ENCODE measurements at places on chromosomes 12 and 14.

- DNase-seq = no peak
Measured at GRCh38 chr12:78189656-78190055, 359.0 kb downstream of the NAV3 start.

GRCh38 chr14:97185186-97185585, 388.0 kb downstream of the VRK1 start:
- DNase-seq = no peak

DNA sequence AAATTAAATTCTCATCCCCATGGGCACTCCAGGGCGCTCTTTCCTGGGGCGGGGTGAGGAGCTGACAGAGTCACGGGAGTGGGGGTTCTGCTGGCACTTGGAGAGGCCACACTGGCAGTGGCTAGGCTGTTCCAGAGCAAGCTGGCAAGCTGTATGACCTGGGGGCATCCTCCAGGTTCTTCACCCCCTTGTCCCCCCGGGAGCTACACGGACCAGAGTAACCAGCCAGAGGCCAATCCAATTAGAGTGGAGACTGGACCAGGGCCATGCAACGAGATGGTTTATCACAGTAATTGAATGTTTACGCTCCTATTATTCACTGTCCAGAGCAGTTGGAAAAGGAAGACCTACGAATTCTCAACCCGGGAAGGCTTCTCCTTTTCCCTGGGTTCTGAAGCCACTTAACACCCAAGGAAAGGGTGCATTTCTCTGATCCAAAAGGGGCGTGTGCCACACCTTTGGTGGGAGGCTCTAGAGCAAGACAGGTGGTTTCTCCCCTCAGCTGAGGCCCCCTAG, 43.8 kb upstream of the PNMA1 start:
- no peak for DNase-seq

DNA sequence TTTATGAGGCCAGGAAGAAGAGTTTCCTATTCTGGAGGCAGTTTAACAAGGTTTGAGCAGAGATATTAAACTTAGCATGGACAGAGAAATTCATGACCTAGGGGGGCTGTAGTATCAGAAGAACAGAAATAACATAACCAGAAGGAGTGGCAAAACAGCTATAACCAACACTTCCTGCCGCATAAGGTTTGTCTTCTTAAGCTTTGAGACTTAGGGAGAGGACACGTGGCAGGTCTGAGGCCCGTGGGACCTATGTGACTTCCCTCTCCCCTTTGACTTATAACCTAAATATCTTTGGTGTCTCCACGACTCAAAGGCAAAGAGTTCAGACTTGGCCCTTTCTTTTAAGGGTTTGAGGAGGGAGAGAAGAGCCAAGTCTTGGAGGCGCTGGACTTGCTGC, 119.1 kb upstream of the PZP start:
- DNase-seq = no peak

DNA sequence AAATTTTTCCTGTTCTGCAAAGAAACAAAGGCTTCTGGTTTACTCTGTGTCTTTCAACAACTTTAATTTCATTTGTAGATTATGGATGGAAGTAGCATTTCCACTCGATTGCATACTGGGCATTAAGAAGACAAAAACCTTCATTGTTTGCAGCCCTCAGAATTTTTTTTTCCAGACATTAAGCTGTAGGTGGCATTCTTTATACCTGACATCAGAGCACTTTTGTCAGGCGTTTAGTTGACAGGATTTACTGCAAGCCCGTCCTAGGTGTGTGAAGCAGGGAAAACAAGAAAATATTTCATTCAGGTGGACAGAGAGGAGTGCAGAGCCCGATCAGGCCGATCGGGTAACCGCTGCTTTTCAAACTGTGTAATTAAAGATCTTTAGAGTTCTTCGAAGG, 107.5 kb downstream of the TMEM260 start:
- DNase-seq = no peak

- no peak for DNase-seq
Measured at GRCh38 chr12:76878099-76878898, 520 bp downstream of the CSRP2 start.

GRCh38 chr12:80925237-80925636, 12.5 kb downstream of the LIN7A start:
- DNase-seq = no peak

GRCh38 chr14:58815161-58815701, 177.5 kb downstream of the DACT1 start:
- no peak for DNase-seq

DNA sequence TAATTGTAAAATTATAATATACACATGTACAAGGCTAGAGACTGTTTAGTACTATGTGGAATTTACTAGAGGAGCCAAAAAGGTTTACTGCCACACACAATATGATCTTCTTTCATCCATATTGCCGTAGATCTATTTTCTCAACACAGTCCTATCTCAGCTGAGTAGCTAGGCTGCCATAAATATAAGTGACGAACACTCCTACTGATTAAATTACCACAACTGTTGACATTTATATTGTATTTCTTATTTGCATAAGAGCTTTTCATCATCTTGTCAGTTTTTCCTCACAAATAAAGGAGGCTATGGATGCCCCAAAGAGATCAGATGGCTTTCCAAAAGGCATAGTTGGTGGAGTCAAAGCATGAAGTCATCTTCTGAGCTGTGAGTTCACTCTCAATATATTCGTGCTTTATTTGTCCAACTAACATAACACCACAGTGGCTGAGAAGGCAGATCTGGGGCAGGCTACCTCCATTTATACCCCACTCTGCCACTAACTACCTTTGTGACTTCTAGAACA, 78.6 kb downstream of the CCDC59 start:
- DNase-seq = no peak

DNA sequence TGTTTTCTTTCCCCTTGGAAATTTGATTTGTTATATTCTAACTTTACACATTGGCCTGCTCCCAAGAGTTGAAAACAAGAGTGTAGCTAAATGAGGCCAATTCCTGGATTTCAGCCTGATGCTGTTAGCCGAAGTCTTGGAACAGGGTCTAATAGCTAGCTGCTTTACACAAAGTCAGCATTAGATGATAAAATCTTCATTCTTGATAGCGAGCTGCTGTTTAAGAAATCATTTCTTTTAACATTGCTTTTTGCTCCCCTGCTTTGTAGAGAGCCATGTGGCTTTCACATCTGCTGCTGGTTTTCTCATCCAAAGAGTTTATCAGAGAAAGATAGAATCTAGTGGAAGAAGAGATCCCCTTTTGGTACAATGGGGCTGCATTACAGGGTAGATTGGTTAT, 22.3 kb downstream of the FBXW8 start:
- DNase-seq = no peak

DNA sequence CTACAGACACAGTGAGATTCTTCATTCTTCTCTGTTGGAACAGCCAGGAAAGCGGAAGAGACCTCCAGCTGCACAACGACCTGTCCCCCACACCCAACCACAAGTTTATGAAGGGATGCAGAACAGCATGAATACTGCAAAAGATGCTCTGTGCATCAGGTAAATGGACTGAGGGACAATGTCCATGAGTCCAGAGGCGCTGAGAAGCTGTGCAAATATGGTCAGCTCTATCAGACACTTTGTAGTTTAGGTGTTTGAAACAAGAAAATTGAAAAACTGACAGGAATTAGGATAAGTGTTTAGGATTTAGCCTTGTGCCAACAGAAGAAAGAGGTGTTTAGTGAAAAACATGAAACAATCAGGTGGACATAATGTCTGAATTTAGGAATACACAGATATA, 33.1 kb upstream of the PZP start:
- no peak for DNase-seq

DNA sequence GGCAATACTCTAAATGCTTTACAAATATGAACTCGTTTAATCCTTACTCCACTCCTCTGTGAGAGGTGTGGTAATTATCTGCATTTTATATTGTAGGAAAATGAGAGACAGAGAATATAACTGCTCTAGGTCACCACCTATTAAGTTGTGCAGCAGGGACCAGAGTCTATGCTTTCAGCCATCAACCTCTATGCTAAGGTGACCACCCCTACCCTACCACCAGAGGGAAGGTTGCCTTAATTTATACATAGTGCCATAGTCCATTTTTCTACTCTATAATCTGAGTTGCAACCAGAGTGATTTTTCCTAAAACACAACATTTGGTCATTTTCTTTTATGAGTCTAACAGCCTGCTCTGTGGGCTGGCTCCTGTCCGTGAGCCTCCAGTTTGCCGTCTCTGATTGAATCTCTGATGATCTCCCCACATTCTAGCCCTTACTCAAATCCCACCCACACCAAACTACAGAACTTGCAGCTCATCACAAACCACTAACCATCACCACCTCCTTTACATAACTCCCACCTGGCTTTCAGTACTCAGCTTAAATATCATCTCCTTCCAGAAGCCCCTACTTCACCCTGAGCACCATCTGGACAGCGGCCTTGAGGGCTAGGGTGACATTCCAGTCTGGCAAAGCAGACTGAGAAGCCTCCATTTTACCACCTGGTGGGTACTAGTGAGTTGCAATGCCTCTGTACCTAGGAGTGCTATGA, 126.6 kb downstream of the PPM1H start:
- no peak for DNase-seq

GRCh38 chr14:39554576-39554975, 122.3 kb upstream of the FBXO33 start:
- no peak for DNase-seq

GRCh38 chr12:25337916-25338315, 87.2 kb upstream of the KRAS start:
- no peak for DNase-seq

- no peak for DNase-seq
Measured at GRCh38 chr14:23175823-23176222, 7.6 kb downstream of the SLC7A8 start.

- no peak for DNase-seq
Measured at GRCh38 chr14:91369628-91370445, 47.8 kb downstream of the CCDC88C start.

DNA sequence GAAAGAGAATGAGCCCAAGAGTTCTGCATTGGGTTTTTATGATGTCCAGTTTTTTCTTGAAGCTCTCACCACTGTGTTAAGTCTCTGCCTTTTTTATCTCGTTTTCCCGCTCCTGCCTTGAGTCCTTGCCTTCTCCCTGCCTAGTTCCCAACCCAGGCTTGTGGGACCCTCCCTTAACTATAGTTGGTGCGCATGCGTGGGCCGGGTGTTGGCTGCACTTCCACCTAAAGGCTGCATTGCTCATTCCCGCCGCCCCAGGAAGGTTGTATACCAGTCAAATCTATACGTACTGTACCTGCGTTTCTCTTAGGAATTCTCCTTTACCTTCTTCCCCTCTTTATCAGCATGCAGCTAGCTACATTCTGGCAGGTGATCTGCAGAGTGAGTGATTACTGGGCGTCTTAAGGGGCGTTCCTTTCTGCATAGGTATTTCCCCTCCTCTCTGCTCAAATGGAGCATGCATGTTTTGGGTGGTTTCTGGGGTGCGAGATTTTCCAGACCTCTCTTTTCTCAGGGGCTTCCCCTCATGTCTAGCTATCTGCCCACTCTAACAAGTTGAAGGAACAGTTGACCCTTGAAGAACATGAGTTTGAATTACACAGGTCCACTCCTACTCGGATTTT, 6.6 kb upstream of the REP15 start:
- DNase-seq = no peak

GRCh38 chr14:63833728-63834127, 19.1 kb upstream of the SYNE2 start:
- no peak for DNase-seq

DNA sequence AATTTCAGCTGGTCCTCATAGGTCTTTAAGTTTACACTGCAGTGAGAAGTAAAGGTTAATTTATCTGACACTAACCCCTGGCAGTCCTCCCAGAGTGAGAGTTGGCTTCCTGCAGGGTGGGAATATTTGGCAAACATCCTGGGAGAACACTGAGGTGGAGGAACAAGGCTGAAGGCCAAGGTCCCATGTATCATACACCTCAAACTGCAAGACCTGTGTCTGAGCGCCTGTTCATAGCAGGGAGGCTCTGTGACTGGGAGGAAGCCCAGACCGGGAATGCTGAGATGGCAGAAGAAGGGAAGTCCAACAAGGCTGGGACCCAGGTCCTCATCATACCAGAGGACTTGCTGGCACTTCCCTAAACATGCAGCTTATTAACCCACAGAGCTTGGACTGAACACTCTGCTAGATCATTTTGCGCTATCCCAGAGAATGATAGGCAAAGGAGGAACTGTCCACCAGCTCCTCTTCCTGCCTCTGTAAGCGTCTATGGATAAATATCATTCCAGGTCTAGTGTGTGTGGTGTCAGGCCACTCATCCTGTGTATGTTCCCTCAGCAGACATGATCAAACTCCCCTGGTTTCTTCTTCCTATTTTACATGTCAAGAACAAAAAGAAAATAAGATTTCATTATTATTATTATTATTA, 199.6 kb upstream of the CNOT2 start:
- no peak for DNase-seq

GRCh38 chr14:51546099-51546498, 105.6 kb upstream of the FRMD6 start:
- DNase-seq = no peak

DNA sequence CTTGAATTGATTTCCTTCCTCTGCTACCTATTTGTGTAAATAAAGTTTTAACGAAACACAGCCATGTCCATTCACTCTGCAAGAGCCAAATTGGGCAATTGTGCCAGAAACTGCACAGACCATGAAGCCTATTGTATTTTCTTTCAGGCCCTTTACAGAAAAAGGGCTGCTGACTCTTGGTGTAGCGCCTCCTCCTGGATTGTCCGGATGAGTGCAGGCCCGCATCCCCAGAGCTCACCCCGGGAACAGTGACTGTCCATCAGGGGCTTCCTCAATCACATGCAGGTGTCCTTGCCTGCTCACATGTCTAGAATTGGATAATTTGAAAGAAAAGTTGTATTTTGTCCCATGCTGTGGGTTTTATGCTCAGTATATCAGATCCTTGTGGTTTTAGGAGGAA, 1282.2 kb downstream of the AACS start:
- no peak for DNase-seq

DNA sequence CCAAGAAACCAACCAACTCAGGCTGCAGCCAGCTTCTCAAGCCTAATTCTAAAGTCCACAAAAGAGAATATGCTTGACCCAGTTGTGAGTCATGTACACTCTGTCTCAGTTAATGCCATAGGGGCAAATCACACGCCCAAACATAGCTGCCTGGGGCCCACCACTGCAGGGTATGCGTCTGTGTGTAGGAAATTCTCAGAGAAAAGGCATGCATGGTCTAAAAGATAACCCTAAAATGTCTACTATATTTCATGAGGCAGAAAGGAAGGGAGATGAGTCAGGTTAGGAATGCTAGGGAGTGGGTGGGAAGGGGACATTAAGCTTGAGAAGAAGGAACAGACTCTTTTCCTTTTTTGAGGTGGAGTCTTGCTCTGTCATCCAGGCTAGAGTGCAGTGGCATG, 22.3 kb upstream of the SPTLC2 start:
- DNase-seq = no peak

GRCh38 chr12:115230606-115231005, 546.6 kb upstream of the TBX3 start:
- DNase-seq = no peak

GRCh38 chr14:73143003-73143402, 6.7 kb downstream of the PSEN1 start:
- no peak for DNase-seq

DNA sequence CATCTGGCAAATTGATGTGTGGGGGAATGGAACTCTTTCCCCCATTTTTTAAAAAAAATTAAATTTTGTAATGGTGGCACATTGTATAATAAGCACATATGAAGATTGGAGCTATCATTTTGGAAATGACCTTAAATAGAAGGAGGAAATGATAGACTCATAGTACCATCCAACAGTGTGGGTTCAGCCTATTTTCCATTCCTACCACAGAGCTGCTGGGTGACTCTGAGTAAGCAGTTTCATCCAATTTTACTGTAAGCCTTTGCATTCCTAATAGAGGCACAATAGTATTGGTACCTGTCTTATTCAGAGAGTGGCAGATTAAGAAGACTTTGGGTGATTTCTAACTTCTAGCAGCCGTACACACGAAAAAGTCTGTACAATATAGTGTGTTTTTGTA, 304.5 kb downstream of the RAD51B start:
- no peak for DNase-seq

- DNase-seq = no peak
Measured at GRCh38 chr12:27852742-27853141, 72.7 kb upstream of the MANSC4 start.

All from cerebellar nuclear complex (tissue), 1 donor.